Endothelial cell (in vitro differentiated cells): ENCODE measurements at places on chromosomes 13 and 19.

GRCh38 chr13:23630349-23631093 lies 60.3 kb downstream of the TNFRSF19 start:
- no peak for DNase-seq

DNA sequence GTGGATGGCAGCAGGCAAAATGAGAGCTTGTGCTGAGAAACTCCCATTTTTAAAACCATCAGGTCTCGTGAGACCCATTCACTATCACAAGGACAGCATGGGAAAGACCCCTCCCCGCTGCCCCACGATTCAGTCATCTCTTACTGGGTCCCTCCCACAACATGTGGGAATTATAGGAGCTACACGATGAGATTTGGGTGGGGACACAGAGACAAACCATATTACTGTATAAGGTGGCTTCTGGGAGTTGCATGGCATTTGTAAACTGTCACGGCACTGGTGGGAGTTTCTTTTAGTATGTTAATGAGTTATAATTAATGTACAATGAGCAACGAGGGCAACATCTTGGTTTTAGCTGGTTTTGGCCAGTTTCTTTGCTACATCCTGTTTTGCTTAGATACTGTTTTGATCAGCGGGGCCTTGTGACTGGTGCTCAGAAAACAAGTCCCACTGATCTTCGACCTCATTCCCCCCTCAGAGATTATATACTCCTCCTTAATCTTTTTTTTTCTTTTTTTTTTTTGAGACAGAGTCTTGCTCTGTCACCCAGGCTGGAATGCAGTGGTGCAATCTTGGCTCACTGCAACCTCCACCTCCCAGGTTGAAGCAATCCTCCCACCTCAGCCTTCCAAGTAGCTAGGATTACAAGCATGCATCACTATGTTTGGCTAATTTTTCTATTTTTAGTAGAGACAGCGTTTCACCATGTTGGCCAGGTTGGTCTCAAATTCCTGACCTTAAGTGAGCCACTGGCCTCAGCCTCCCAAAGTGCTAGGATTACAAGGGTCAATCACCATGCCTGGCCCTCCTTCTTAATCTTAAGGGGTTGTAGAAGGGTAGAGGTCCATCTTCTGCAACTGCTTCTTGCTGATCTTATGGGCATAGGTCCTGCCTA lies 21.3 kb upstream of the ZNF599 start:
- no peak for DNase-seq

GRCh38 chr13:73661687-73662425 lies 472.3 kb downstream of the KLF12 start:
- no peak for DNase-seq

DNA sequence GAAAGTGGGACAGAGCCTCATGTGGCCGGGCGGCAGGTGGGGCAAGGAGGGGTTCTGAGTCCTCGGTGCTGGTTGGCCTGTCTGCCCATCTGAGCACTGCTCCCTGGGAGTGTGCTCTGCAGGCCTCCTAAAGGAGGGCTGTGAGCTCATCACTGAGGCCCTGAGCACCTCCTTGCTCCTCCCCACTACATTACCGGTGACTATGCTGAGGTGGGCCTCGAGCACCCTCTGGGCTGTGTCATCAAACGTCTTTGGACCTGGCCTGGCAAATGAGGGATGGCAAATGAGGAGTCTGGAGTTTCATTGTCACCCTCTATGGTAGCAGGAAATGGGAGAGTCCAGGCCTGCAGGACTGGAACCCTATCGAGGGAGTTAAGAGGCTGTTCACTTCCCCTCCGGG lies 38.8 kb upstream of the ZNF429 start:
- no peak for DNase-seq

- no peak for DNase-seq
Observed at GRCh38 chr13:50981686-50982085, 72.1 kb downstream of the RNASEH2B start.

- peak; percentile 41 for DNase-seq
Observed at GRCh38 chr13:107866032-107866940, 349.1 kb downstream of the LIG4 start.

DNA sequence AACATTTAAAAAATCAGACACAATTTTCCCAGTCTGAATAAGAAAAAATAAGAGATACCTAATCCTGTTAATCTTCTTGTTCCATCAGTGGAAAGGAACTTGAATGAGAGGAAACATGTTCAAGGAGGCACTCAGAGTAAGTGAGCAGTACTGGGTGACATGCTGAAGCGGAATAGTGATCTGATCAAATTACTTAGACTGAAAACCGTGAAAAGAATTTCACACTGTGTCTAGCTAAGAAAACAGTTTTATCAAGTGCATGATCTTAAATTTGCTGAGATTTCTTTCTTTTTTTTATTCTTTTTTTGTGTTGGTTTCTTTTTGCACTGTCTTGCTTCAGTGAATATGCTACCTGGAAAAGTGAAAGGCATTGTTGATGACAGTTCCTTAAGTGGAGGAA lies 249.5 kb upstream of the SLC10A2 start:
- DNase-seq = no peak

- DNase-seq = no peak
Observed at GRCh38 chr19:6020166-6020882, 42.4 kb upstream of the RANBP3 start.

DNA sequence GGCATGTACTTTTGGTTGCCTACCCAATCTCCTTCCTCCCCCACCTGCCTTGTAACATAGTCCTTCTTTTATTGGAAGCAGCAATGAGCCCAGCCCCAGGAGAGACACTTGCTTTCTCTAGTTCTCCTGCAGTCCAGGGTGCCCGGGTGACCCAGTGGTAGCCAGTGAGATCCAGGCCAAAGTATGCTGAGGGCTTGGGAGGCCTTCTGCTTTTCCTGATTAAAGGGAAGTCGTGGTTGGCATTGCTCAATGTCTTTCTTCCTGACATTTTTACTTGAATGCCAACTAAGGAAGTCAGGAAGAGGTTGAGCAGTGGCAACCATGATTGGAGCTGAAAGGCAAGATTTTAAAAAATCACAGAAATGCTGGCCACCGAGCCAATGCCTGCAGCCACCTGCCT lies 25.7 kb downstream of the CNMD start:
- no peak for DNase-seq

DNA sequence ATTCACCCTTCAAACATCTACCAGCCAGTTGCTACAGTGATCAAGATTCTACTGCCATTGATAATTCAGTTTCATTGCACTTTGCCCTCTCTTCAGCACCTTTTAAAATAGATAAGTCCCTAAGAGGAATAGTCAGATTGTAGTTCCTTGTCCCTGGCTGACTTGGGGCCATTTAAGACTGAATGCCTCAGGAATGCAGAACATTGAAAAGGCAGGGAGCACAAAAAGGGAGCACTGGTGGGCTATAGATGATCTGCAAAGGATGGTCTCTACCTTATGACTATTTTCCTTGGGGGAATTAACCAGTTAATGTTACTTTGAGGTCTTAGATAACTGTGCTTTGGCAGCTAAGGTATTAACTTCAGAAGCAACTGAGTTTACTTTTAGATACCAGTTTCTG lies 46.9 kb downstream of the GPALPP1 start:
- no peak for DNase-seq

GRCh38 chr19:4580961-4581665 lies 21.6 kb upstream of the SEMA6B start:
- no peak for DNase-seq

GRCh38 chr19:2140138-2140569 lies 11.2 kb downstream of the AP3D1 start:
- no peak for DNase-seq

GRCh38 chr13:40101708-40102359 lies 446.4 kb downstream of the COG6 start:
- DNase-seq = no peak

GRCh38 chr19:33388725-33389420 lies 15.4 kb downstream of the CEBPG start:
- no peak for DNase-seq

GRCh38 chr13:49539313-49539712 lies 43.6 kb downstream of the PHF11 start:
- DNase-seq = no peak

GRCh38 chr13:79267560-79267959 lies 138.5 kb downstream of the RBM26 start:
- no peak for DNase-seq

GRCh38 chr13:68690567-68690966 lies 1417.1 kb upstream of the ATXN8OS start:
- no peak for DNase-seq

- peak; percentile 12 for DNase-seq
Observed at GRCh38 chr19:46784262-46785053, 3.9 kb downstream of the SLC1A5 start.

GRCh38 chr13:59997976-59998375 lies 165.8 kb downstream of the DIAPH3 start:
- DNase-seq = no peak

DNA sequence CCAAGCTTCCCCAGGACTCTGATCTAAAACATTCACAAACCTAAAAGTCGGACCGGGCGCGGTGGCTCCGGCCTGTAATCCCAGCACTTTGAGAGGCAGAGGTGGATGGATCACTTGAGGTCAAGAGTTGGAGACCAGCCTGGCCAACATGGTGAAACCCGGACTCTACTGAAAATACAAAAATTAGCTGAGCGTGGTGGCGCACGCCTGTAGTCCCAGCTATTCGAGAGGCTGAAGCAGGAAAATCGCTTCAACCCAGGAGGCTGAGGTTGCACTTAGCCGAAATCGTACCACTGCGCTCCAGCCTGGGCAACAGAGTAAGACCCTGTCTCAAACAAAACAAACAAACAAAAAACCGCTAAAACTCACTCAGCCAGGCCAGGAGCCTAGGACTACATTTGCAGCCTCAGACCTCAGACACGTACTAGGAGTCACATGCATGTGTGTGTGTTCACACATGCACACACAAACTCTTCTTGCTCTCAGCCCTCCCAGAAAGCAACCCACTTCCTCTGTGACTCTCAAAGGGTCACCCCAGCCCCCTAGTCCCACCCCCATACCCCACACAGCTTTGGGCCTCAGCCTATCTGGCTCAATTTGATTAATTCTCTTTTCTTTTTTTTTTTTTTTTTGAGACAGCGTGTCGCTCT lies 704 bp upstream of the NOTCH3 start:
- DNase-seq = no peak

GRCh38 chr13:97946951-97947588 lies 6.4 kb upstream of the IPO5 start:
- DNase-seq = no peak

DNA sequence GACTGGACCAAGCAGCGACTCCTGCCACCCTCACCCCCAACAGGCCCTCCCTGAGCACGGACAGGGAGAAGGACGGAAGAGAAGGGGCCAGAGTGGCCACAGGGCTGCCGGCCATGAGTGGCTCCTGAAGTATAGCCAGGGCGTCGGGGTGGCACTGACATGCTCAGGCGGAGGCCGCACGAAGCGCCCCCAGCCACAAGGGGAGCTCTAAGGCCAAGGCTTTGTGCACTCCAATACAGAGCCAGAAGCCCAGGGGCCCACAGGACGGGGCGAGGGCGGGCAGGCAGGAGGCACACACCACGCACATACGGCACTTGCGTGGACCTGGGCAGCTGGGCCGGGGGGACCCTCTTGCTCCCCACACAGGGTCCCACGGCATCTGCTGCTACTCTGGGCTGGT lies 52.0 kb downstream of the KLF2 start:
- peak; percentile 67 for DNase-seq

DNA sequence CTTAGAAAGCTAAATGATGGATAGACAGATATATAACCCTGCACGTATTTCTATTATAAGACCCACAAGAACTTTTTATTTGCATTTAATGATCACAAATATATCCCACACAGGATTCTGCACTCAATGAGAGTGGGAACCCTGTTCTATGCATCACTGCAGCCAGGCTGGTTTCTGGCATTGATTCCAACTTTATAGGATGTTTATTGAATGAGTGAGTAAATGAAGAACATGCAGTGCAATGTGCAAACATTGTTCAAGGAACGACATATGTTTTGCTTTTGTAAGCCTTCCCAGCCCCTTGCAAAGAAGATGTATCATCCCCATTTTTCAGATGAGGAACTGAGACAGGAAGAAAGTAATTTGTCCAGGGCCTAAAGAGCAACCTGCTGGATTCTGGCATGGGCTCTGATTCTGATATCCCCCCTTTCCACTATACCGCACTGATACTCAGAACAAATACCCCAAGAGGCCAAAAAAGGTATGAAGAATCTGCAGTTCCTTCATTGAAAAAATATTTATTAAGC lies 246.3 kb downstream of the LACC1 start:
- DNase-seq = no peak

DNA sequence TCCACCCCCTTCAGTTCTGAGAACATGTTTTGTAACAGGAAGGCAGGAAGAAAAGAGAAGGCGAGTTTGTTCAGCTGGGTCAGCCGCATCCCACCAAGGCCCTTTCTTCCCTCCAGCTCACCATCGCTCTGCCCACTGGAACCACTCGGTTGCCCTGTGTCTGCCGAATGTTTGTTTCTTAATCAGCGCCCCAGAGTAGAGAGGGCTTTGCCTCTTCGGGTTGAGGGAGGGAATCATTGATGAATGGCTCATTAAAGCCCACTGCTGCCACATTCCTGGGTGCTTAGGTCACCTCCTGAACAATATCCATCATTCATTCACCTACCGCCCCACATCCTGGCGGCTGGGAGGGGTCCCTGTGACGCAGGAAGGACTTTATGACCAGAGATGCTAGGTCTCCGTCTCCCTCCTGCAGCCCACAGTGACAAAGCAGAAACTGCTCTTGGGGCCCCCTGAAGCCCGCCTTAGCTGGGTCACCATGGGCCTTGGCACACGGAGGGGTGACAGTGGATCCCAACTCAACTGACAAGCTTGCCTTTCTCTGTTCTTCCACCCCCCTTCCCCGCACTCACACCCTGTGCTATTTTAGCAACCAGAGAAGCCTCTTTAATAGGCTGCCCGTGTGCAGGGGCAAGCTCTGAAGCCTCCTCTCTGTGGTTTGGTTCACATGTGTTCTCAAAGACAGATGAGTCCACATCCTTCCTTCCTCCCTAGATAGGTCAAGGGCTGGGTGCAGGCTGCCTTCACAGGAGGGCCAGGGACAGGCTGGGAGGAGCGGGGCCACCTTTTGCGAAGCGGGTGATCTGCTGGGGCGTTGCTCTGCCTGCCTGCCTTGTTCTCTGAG lies 46.2 kb downstream of the ACTN4 start:
- no peak for DNase-seq
